Stimulated activated CD8-positive, alpha-beta memory T cell treated with anti-CD3 and anti-CD28 coated beads, Interleukin-15, amount 100 ng/mL, for 24 hours (primary cell): ENCODE measurements at places on chromosomes 6 and 20.

- DNase-seq: no peak
Observed at GRCh38 chr6:13013681-13014503, 297.3 kb downstream of the PHACTR1 start.

- no peak for DNase-seq
Observed at GRCh38 chr6:38432479-38432878, 207.2 kb downstream of the BTBD9 start.

DNA sequence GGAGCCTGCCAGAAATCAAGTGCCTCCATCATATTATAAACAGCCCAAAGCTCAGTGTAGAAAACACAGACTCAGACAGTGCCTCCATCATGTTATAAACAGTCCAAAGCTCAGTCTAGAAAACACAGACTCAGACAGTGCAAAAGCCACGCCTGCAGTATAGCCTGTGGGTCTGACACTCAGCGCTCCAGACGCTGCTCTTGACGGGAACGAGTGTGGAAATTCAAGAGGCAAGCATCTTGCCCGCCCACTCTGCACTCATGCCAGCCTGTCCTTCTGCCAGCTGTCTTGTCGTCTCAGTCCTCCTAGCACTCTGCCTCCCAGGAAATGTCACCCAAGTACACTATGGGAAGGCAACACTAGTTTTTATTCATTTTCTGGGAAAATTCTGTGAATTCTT, 274.2 kb upstream of the CDH4 start:
- no peak for DNase-seq

DNA sequence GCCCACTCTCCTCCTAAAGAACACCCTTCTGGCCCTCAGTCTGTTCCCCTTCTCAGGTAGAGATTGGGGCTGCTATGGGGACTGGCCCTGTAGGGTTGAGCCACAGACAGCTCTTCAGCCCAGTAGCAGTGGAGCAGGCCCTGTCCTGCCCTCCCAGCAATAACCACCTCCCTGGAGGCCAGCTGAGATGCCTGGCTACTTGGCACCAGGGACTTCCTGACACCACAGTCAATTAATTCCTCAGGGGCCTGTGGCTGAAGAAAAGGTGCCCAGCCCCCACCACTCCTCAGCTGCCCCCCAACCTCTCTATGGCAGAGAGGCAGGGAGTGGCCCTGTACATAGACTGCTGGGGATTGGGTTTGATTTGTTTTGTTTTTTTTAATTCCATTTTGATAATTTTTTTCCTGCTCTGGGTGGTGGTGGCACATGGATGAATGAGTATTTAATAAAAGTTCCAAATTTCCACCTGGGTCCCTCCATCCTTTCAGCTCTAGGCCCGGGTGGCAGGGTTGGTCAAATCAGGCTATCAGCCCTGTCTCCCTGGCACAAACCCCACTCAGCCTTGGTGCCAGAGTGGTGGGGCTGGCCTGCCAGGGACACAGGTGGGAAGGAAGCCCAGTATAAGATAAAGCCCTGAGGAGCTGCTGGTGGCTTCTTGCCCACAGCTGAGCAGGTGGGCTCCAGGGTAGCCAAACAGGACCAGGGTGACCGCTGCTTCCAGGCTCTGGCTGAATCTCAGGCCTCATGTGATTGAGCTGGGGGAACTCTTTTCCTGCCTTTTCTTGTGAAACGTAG, 1.9 kb upstream of the DEF6 start:
- no peak for DNase-seq

GRCh38 chr20:24933266-24933908, 15.7 kb upstream of the CST7 start:
- no peak for DNase-seq

DNA sequence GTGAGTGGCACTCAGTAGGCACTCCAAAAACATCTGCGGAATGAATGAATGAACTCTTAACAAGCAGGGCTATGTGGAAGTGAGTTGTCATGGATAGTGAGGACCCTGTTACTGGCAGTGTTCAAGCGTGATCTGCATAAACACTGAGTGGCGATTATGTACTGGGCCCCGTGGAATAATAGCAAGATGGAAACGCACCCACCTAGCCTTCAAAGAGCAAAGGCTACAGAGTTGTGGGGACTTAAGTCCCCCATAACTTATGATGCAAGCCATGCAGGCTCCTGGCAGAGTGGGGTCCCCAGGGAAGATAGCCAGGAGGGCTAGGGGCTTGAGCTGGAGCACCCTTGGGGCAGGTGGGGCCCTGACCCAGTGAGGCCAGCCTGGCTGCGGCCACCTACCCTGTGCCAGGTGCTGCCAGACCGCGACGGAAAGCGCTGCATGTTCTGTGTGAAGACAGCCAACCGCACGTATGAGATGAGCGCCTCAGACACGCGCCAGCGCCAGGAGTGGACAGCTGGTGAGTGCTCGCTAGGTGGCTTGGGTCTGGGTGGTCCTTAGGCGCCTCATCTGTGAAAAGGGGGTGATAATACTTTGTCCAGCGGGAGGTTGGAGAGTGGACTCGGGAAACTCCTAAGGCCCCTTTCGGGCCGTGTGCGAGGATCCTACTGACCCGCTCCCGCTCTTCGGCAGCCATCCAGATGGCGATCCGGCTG, 20.0 kb downstream of the DEF6 start:
- DNase-seq: no peak

DNA sequence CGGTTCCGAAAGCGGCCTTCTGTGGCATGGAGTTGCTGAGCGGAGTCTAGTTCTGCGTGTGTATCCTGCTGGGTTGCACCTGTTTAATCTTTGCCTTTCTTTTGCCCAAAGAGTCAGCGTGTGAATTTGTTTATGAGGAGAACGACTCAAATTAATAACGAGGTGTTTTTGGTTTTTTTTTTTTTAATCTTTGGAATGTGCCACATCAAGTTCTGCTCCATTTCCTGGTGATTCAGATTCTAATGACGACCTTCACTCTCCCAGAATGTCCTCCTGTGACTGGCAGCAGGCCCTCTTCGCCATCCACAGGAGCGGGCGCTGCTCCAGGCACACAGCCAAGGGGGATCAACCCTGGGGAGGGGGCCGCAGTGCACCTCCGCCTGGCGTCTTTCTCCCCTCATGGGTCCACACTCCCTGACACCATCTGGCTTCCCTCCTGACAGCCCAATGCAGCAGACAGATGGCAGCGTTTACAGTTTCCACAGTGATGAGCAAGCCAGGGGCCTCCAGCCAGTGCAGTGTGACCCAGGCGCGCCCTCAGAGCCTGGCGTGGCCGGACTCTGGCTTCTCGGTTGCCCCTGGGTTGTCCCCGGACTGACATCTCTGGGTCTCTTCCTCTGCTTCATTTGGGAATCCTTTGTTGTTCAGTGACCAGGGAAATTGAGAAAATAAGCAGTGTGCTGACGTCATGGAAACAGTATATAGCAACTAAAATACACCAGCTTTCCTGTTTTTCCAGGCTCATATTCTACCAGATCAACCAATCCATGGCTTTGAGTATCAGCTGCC, 27.5 kb upstream of the AFDN start:
- no peak for DNase-seq

- no peak for DNase-seq
Observed at GRCh38 chr6:129764761-129765407, 54.9 kb upstream of the ARHGAP18 start.

GRCh38 chr6:125868252-125868651, 77.5 kb downstream of the NCOA7 start:
- no peak for DNase-seq

DNA sequence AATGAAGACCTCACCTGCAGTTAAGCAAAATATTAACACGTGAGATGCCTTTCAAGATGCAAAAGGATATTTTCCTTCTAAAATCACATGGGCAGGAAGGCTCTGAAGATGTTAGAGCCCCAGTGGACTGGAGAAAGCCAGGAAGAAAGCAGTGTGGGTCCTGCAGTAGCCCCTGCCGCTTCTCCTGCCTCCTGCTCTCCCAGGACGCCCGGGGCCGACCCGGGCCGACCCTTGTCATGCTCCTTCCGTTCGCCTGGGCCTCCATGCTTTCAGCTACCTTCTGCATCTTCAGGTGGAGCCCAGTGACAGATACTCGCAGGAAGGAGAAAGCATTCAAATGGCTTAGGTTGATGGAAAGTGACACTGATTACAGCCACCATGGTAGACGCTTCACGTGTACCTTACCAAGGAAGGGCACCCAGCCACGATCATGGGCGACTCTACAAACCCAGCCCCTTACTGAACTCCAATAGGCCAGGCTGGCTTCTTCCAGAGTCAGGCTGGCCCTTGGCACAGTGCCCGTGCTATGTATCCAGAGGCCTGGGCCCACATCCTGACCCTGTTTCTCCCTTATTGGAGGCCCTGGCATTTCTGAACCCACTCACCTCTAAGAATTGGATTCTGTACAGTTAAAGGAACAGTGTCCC, 69.0 kb downstream of the TCP11 start:
- no peak for DNase-seq

- DNase-seq: no peak
Observed at GRCh38 chr6:141418076-141418475, 714.6 kb upstream of the GJE1 start.

- no peak for DNase-seq
Observed at GRCh38 chr6:170018422-170018935, 267.1 kb downstream of the ERMARD start.

DNA sequence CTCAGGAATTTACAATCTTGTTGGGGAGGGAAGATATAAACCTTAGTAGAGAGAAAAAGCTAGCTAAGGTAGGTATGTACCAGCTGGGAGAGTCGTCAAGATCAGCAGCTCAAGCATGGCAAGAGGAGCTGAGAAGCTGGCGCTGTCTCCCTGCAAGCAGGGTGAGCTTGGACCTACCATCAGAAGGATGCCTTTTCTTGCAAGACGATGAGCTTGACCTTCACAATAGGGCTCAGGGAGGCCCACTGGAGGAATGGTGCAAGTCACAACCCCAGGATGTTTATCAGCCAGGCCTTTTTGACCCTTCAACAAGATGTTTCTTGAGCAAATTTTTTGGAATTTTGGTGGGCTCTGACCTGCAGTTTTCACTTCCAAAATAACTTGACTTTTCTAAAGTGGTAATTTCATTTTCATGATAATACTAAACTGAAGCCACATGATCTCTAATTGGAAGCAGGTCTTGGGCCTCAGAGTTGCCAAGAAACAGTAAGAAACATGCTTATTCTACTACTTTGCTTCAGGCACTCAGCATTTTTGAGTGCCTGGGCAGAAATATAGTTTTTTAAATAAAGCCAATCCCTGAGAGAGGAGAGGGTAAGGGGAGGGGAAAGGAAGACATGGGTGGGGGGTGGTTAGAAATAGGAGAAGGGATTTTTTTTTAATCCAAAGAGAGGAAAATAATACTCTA, 258.1 kb downstream of the CLIC5 start:
- DNase-seq: no peak

DNA sequence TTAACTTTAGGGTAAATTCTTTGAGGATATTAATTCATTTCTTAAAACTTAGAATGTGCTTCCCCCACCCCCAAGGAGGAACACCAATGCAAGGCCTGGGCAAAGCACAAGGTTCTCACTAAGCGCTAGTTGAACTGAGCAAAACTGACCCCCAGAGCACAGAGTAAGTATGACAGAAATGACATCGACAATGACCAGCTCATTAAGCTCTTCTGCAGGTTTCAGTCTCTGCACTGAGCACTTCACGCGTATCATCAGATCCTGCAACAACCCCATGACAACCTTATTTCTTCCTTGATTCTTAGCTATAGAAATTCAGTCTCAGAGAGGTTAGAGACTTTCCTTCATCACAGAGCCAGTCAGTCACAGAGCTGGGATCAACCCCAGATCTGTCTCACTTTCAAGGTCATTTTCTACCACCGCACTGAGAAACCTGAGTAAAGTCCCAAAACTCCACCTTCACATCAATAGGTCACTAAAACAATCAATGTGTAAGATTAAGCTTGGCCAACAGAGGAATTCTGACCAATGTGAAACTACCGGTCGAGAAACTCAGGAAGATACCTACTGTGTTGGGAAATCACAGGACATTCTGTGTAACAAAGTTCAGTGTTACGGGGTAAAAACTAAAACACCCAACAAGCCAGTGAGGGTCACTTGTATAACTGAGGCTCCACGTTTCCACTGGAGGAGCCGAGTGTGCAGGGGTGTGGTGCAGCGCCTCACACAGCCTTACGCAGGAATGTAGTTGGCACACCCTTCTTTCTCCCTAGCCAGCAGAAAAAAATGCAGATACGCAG, 129.0 kb upstream of the FOXQ1 start:
- DNase-seq: no peak

GRCh38 chr6:105678516-105678915, 275.6 kb upstream of the PREP start:
- no peak for DNase-seq

- DNase-seq: no peak
Observed at GRCh38 chr20:37152284-37152683, 26.8 kb upstream of the RPN2 start.

- DNase-seq: no peak
Observed at GRCh38 chr6:157029980-157030690, 253.0 kb downstream of the ARID1B start.

- DNase-seq: no peak
Observed at GRCh38 chr20:49797344-49797615, 15.3 kb upstream of the SLC9A8 start.

GRCh38 chr20:36248836-36249235, 12.6 kb downstream of the AAR2 start:
- no peak for DNase-seq

DNA sequence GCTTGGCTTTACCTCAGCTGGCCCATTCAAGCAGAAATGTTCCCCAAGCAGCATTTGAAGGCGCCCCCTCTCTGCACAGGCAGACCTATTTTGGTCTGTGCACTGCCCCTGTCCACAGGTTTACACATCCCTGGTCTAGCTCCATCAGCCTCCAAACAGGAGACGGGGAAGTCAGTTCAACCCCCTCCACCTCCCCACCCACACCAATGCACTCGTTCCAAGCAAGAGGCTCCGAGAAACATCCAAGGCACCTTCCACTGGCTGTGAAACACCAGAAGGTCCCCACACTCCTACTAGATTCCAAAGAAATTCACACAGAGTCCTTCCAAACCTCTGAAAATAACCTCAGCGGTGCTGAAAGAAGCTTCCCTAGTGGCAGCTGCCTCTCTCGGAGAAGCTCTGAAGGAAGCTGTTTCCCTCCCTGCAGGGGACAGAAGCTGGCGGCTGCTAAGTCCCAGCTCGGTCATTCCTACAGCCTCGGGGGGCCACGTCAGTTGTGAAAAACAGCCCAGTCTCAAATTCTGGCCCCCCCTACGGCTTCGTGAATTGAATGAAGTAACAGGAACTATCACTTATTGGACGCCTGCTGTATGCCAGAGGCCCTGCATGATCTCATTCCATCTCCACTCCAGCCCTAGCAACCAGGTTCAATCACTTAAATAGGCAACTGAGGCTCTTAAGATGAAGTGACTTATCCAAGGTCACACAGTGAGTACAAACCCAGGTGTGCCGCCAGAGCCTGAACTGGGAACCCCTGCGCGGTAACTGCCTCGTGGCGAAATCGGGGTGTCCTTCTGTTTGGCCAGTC, 815 bp downstream of the SPATA2 start:
- DNase-seq: no peak

DNA sequence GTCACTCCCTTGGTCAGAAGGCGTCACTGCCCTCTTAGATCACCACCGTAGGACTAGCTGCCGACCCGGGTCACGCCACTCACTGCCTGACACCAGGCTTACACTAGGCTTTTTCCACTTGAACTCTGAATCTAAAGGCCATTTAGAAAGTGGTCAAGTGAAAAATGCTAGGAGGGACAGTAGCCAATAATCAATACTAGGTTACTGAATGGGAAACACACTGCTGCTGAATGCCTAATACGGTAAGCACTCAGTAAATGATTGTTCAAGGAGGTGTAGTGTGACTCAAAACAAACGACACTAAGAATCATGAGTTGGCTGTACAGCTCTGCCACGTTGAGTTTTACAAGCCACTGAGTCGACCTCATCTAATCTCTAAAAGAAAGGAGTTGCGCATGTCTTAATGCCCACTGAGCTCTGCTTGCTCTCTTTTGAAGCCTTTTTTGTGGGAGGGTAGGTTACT, 760 bp upstream of the IBTK start:
- DNase-seq: no peak
